Fibroblast of skin of back (primary cell): ENCODE measurements at places on chromosomes 5 and 9.

DNA sequence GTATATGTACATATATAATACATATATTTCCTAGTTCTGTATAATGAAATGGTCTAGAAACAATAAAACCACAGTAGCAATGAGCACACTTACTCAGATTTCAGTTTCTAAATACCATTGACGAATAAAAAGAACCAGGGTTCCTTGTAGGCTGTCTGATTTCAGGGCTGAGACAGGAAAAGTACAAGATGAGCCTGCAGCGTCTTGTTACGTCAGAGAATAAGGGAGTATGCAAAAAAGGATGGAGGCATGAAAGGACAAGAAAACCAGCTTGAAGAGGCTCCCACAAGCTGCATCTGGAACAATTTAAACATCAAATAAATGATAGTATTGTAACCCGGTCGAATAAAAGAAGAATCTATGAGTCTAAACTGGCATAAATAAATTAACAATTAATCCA lies 17.8 kb upstream of the TIFAB start:
- DNase-seq: no peak

- peak; percentile 11 for DNase-seq
These were observed 211.2 kb downstream of the GOLPH3 start for GRCh38 chr5:31962871-31963307.

DNA sequence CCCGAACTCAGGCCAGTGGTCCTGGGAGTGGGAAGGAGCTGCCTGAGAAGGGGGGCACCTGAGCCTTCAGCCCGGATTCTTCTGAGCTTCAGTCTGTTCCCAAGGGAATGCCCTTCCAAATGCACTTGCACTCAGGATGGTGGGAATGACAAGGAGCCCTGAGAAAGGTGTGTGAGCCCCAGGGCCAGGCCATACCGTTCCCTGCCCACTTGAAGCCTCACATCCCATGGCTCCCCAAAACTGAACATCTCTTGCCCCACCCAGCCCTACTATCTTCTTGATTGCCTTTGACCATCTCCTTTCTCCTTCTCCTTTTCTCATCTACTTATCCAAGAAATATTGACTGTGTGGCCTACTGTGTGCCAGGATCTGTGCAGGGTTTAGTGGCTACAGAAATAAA lies 84.4 kb upstream of the HSPA9 start:
- DNase-seq: no peak

DNA sequence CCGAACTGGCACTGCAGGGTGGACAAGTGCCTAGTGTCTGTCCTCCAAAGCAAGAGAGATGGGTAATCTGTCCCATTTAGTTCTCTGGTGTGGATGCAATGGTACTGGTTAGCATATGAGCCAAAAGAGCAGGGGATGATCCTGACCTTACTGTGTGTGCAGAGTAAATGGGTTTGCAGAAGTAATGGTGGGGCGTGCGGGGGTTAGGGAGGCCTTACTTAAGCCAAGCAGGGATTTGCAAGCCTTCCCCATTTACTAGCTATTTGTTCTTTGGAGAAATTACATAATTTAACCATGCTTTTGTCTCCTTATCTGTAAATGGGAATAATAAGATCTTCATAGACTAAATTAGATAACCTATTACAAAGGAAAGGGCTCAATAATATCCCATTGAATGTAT lies 19.9 kb upstream of the LCP2 start:
- no peak for DNase-seq

DNA sequence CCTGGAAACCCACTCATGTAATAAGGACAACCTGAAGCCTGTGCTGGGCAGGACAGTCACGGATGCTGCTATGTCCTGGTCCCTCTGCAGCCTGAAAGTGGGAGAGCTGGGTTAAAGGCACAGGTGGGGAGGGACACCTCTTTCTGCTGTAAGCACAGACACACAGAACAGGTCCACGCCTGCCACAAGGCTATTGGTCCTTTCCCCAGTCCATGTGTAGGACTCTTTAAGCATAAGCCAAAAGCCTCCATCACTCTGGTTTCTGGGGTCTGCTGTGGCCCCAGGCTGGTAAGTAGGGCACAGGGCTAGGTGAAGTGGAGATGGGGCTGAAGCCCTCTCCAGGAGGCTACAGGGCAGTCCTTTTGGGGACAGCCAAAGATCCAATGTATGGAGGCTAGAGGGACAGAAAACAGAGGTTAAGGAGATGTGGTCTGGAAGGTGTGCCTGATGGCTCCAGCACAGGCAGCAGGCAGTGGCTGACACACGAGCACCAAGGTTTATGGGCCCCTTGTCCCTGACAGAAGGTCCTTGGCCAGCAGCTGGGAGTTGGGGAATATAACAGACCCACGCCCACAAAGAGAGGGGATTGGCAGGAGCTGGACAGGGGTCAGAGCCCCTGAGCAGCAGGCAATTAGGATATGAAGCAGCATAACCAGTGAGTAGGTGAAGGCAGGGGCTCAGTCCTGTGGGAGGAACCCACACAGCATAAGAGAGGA lies 203.6 kb upstream of the MVB12B start:
- no peak for DNase-seq

- no peak for DNase-seq
These were observed 53.9 kb downstream of the DPYSL3 start for GRCh38 chr5:147455822-147456450.
